ENCODE measurements at places on chromosomes 5 and 9.

GRCh38 chr9:7266911-7267595, 509.3 kb downstream of the KDM4C start:
- H3K27ac ChIP-seq: no peak overlapping the region
- H3K27me3 ChIP-seq: peaks cover 26% of the 10 kb centered on the region
- no peak for DNase-seq
- no peaks in the 10 kb centered on the region for H3K4me1 ChIP-seq
- H3K36me3 ChIP-seq: no peaks in the 10 kb centered on the region
- no peak overlapping the region for H3K4me3 ChIP-seq

- H3K27me3 ChIP-seq: no peaks in the 10 kb centered on the region
- H3K36me3 ChIP-seq: no peaks in the 10 kb centered on the region
- H3K27ac ChIP-seq: no peak overlapping the region
- no peak for DNase-seq
- H3K4me1 ChIP-seq: no peaks in the 10 kb centered on the region
- H3K4me3 ChIP-seq: no peak overlapping the region
These were observed 288.8 kb upstream of the ADAMTSL1 start for GRCh38 chr9:18185196-18185595.

DNA sequence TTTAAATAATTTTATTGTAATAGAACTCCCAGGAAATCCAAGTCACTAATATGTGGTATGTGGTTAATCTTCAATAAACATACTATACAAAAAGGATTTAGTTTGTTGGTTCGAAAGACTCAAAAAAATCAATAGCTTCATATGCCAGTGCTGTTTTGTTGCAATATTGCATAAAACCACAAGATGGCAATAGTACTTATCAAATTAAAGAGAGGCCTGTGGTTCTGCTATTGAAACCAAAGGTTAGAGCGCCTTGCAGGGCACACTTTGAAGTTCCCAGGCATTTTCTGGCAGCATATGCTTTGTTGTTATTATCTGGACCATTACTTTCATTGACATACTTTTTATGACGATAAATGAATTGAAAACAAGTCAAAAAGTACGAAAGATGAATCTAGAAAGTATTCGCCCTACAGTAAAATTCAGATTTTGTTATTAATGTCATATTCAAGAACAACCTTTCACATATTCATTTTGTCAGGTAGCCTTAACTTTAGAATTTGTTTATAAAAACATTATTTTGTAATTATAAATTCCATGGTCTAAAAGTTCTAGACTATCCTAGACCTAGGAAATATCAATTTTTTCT, 316.3 kb downstream of the MCTP1 start:
- no peaks in the 10 kb centered on the region for H3K36me3 ChIP-seq
- no peak overlapping the region for H3K27ac ChIP-seq
- H3K4me1 ChIP-seq: no peaks in the 10 kb centered on the region
- no peak for DNase-seq

- H3K36me3 ChIP-seq: no peaks in the 10 kb centered on the region
- H3K27ac ChIP-seq: no peak overlapping the region
- H3K4me3 ChIP-seq: no peak overlapping the region
- H3K27me3 ChIP-seq: no peaks in the 10 kb centered on the region
- no peaks in the 10 kb centered on the region for H3K4me1 ChIP-seq
These were observed 54.0 kb downstream of the PCA3 start for GRCh38 chr9:76818271-76818670.

GRCh38 chr9:87138128-87139040, 191.1 kb upstream of the GAS1 start:
- no peak for DNase-seq
- H3K4me1 ChIP-seq: no peaks in the 10 kb centered on the region
- H3K27ac ChIP-seq: no peak overlapping the region
- no peak overlapping the region for H3K4me3 ChIP-seq
- no peaks in the 10 kb centered on the region for H3K27me3 ChIP-seq
- H3K36me3 ChIP-seq: no peaks in the 10 kb centered on the region

- no peaks in the 10 kb centered on the region for H3K36me3 ChIP-seq
- no peaks in the 10 kb centered on the region for H3K4me1 ChIP-seq
- H3K27ac ChIP-seq: no peak overlapping the region
- peaks cover 9% of the 10 kb centered on the region for H3K27me3 ChIP-seq
- DNase-seq: no peak
- no peak overlapping the region for H3K4me3 ChIP-seq
These were observed 277.7 kb upstream of the PCSK5 start for GRCh38 chr9:75612754-75613153.

- DNase-seq: no peak
- no peak overlapping the region for H3K4me3 ChIP-seq
- H3K27ac ChIP-seq: no peak overlapping the region
- H3K36me3 ChIP-seq: no peaks in the 10 kb centered on the region
- no peaks in the 10 kb centered on the region for H3K27me3 ChIP-seq
These were observed 370.9 kb downstream of the PLK2 start for GRCh38 chr5:58088941-58089340.

- peaks cover 44% of the 10 kb centered on the region for H3K36me3 ChIP-seq
- H3K4me1 ChIP-seq: no peaks in the 10 kb centered on the region
- no peak overlapping the region for H3K4me3 ChIP-seq
- no peak overlapping the region for H3K27ac ChIP-seq
These were observed 73.1 kb downstream of the RGS3 start for GRCh38 chr9:113536483-113537228.

DNA sequence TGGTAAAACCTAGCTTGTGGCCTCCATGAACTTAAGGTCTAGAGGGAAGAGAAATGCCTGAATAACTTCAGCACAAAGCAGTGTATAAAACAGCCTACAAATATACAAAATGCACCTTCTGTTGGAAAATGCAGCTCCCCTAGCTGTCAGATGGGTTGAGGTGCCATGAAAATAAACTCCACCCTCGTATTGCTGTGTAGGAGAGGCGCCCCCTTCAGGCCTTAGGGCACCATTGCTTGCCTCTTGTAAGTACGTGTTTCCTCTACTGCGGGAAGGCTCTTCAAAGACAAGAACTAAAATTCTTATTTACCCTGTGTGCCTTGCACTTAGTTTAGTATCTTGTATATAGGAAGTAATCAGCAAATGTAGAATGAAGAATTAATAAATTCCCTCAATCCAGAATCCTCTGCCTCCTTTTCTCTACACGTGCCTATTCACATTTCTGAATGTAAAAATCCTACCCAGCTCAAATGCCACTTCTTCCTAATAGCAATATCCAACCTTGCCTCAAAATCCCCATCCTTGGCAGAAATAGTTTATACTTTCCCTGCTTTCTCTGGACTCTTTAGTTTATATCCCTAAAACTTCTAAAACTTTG, 393.7 kb upstream of the PDE4D start:
- no peaks in the 10 kb centered on the region for H3K27me3 ChIP-seq
- H3K27ac ChIP-seq: no peak overlapping the region
- DNase-seq: no peak

DNA sequence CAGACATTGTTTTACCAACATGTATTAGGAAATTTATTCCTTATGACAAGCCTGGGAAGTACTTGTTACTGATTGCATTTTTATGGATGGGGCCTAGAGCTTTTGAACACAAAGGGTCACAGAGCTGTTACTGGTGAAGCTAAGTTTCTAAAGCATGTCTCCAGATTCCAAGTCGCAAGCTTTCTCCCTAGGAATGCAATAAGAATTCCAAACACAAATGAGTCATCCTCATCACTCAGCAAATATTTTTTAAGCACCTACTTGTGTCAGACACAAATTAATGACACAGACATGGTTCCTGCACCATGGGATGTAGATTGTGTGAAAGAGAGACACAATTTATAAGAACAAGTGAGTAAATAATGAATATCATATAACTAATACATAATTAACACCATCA, 11.0 kb upstream of the SH3RF2 start:
- H3K4me1 ChIP-seq: peaks cover 7% of the 10 kb centered on the region
- no peak overlapping the region for H3K27ac ChIP-seq
- peaks cover 3% of the 10 kb centered on the region for H3K36me3 ChIP-seq
- no peak overlapping the region for H3K4me3 ChIP-seq

DNA sequence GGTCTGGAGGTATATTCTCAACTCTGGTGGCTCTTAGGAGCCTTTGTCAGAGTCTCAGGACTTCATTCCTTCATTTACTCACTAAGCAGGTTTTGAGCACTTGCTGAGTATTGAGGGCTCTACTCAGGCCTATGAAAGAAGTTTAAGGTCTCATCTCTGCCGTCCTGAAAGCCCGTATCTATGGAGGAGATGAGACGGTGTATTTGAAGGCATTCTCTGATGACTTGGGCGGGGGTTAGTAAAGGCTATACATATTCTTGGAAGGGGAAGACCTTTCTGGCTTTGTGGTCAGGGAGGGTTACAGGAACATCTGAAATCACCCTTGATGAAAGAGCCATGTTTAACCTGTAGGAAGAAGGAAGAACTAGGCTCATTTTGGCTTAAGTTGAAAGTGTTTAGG, 21.9 kb downstream of the RASGRF2 start:
- H3K4me1 ChIP-seq: peaks cover 29% of the 10 kb centered on the region
- no peaks in the 10 kb centered on the region for H3K27me3 ChIP-seq
- no peak for DNase-seq
- peaks cover 3% of the 10 kb centered on the region for H3K36me3 ChIP-seq
- H3K27ac ChIP-seq: peak overlapping the region; percentile 41
- H3K4me3 ChIP-seq: no peak overlapping the region

GRCh38 chr5:173928871-173929574, 40.9 kb downstream of the CPEB4 start:
- H3K4me1 ChIP-seq: peaks cover 1% of the 10 kb centered on the region
- H3K27me3 ChIP-seq: no peaks in the 10 kb centered on the region

DNA sequence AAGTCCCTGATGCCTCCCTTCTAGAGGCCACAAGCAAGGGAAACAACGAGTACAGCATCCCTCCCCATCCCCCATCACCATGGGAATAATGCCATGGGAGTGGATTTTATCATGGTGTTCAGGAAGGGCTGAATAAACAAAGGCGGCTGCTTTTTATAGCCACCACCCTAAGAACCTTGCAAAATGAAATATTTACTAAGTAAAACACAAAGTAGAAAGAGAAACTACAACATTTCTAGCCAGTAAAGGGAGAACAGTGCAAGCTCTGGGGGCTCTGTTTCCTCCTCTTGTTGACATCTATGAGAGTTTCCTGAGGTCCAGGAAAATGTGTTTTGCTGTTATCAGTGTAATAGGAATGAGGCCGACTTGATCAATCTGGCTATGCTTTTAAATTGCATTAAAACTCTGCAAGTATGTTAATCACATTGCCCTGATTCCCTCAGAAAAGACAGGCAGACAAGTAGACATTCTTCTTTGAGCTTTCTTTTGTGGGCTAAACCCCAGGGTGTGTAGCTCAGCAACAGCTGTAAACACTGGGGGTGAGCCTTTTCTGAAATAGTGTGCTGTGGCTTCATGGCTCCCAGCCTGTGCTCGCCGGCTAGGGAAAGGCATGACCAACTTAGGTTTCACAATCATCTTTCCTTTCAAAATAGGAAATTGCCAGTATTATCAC, 31.1 kb downstream of the SV2C start:
- H3K27ac ChIP-seq: no peak overlapping the region
- H3K27me3 ChIP-seq: peaks cover 22% of the 10 kb centered on the region
- no peaks in the 10 kb centered on the region for H3K4me1 ChIP-seq
- no peak for DNase-seq

- DNase-seq: no peak
- H3K27me3 ChIP-seq: no peaks in the 10 kb centered on the region
- H3K4me1 ChIP-seq: peaks cover 11% of the 10 kb centered on the region
- H3K27ac ChIP-seq: no peak overlapping the region
These were observed 307.4 kb downstream of the MAN2A1 start for GRCh38 chr5:109997161-109997560.

- DNase-seq: no peak
- peaks cover 2% of the 10 kb centered on the region for H3K27me3 ChIP-seq
- no peak overlapping the region for H3K4me3 ChIP-seq
These were observed 103.2 kb downstream of the SNCAIP start for GRCh38 chr5:122415030-122415800.

- H3K4me3 ChIP-seq: no peak overlapping the region
- no peak for DNase-seq
- H3K27me3 ChIP-seq: no peaks in the 10 kb centered on the region
- H3K4me1 ChIP-seq: peaks cover 84% of the 10 kb centered on the region
- peak overlapping the region; percentile 61 for H3K27ac ChIP-seq
These were observed 24.6 kb downstream of the TRAF1 start for GRCh38 chr9:120901755-120902568.

DNA sequence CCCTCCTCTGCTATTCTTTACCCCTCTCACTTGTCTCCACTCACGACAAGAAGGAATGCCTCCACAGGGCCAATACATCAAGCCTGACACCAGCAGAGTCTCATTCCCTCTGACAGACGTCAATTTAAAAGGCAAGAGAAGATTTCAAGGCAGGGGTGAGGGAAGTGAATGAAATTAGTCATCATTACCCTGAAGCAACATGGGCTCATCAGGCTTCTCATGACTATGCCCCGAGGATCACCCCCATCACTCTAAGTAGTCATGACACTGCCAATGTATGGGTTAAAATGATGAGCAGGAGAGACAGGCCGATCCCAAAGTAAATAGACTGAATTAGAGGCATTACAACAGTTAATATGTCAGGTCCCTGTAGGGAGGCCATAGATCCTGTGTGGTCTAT, 504.4 kb downstream of the TLE4 start:
- no peaks in the 10 kb centered on the region for H3K4me1 ChIP-seq
- no peaks in the 10 kb centered on the region for H3K27me3 ChIP-seq
- no peak overlapping the region for H3K27ac ChIP-seq
- no peak overlapping the region for H3K4me3 ChIP-seq
- no peaks in the 10 kb centered on the region for H3K36me3 ChIP-seq

GRCh38 chr9:121771418-121771817, 120.0 kb downstream of the DAB2IP start:
- DNase-seq: no peak
- H3K27me3 ChIP-seq: peaks cover 10% of the 10 kb centered on the region
- no peak overlapping the region for H3K27ac ChIP-seq
- H3K4me3 ChIP-seq: no peak overlapping the region

DNA sequence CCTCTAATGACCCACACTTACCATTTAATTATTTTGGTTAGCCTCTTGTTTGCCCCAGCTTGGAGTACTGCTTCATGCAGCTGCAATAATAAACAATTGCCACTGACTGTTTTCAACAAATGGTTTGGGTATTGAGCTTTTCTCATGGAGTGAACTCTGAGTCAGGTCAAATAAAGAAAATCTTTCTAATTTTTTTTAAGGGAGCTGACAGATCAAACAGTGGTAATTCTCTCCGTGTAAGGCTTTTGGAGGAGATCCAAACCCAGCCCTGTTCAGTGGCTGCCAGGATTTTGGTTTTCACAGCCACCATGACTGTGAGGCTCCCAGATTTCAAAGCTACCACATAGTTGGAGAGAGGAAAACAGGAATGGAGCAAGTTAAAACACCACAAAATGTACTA, 110.7 kb upstream of the EFNA5 start:
- H3K27me3 ChIP-seq: peaks cover 2% of the 10 kb centered on the region
- DNase-seq: no peak
- no peak overlapping the region for H3K4me3 ChIP-seq
- no peak overlapping the region for H3K27ac ChIP-seq

GRCh38 chr9:91953718-91954117, 3.7 kb upstream of the ROR2 start:
- H3K36me3 ChIP-seq: no peaks in the 10 kb centered on the region
- H3K4me3 ChIP-seq: no peak overlapping the region
- H3K4me1 ChIP-seq: peaks cover 14% of the 10 kb centered on the region
- H3K27me3 ChIP-seq: peaks cover 29% of the 10 kb centered on the region
- no peak overlapping the region for H3K27ac ChIP-seq

DNA sequence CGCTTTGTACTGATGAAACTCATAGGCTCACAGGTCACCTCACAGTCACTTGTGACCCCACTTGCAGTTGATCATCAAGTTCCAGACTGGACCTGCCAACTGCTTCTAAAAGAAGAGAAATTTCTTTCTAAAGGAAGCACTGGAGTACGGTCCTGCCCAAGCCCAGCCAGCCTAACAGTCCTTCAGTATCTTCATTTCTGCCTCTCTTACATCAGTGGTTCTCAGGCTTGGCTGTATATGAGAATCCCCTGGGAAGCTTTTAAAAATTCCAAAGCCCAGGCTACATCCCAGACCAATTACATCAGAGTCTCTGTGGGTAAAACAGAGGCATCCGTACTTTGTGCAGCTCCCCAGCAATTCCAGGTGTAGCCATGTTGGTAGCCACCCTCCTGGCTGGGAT, 282.1 kb downstream of the NFIB start:
- no peaks in the 10 kb centered on the region for H3K36me3 ChIP-seq
- H3K27me3 ChIP-seq: no peaks in the 10 kb centered on the region
- no peaks in the 10 kb centered on the region for H3K4me1 ChIP-seq
- H3K4me3 ChIP-seq: no peak overlapping the region

Data from activated T-helper 1 cell treated with anti-CD3 and anti-CD28 coated beads, Interleukin-12 subunit alpha, Interleukin-12 subunit beta, Interleukin-2, Interleukin-4 antibody, amounts not matched to agents 30 ng/mL and 10 ng/mL and 1 ng/mL, durations not matched to agents 14 hours and 24 hours and 36 hours (primary cell).